Stimulated activated CD8-positive, alpha-beta memory T cell treated with anti-CD3 and anti-CD28 coated beads, Interleukin-4, amount 100 ng/mL, for 4 hours (primary cell): ENCODE measurements at places on chromosomes 16 and 17.

DNA sequence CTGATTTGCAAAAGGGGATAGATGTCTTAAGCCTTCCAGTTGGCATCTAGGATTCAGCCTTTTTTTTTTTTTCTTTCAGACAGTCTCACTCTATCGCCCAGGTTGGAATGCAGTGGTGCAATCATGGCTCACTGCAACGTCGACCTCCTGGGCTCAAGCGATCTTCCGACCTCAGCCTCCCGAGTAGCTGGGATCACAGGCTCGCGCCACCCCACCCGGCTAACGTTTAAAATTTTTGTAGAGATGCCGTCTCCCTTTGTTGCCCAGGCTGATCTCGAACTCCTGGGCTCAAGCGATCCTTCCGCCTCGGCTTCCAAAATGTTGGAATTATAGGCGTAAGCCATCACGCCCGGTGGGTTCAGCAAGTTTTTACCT, 571 bp upstream of the CCP110 start:
- no peak for DNase-seq

DNA sequence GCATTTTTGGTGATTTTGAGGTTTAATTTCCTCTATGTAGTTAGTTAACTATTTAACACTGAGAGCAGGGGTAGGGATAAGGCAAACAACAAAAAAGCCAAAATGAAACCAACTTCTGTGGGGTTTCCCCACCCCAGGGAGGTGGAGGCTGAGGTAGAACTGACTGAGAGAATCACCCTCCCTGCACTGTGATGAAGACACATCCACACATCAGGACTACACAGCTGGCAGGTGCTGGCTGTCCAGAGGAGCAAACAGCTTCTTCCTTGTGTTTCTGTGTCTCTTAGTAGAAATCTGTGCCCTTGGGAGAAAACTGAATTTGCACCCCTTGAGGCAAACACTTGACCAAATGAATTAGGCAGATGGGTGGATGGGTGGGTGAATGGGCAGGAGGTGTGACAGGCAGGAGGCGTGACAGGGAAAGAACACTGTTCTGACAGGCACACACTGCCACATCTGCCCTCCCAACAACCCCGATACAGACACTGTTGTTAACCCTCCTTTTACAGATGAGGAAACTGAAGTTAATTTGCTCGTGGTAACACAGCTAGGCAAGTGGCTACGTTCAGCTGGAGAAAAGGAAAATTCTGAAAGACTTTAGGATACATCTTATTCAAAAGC, 62.9 kb upstream of the AMZ2 start:
- no peak for DNase-seq

- no peak for DNase-seq
Measured at GRCh38 chr16:85402910-85403692, 210.0 kb upstream of the GSE1 start.

DNA sequence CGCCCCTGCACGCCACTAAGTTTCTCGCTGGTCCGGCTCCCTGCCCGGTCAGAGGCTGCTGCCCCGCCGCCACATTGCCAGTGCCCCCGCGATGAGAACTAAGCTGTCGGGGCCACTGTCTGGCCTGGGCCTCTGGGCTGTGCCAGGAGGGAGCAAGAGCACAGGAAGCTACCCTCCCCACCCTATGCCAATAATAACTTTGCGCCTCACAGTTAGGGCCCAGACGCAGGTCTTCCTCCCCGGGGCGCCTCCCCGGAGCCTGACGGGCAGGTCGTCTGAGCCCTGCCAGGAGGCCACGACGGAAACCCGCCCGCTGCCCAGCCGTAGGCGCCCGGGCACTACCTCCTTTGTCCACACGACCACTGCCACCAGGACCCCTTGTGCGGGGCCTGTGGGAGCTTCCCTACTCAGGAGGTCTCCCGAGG, 1.5 kb downstream of the ZFPM1 start:
- DNase-seq = no peak

DNA sequence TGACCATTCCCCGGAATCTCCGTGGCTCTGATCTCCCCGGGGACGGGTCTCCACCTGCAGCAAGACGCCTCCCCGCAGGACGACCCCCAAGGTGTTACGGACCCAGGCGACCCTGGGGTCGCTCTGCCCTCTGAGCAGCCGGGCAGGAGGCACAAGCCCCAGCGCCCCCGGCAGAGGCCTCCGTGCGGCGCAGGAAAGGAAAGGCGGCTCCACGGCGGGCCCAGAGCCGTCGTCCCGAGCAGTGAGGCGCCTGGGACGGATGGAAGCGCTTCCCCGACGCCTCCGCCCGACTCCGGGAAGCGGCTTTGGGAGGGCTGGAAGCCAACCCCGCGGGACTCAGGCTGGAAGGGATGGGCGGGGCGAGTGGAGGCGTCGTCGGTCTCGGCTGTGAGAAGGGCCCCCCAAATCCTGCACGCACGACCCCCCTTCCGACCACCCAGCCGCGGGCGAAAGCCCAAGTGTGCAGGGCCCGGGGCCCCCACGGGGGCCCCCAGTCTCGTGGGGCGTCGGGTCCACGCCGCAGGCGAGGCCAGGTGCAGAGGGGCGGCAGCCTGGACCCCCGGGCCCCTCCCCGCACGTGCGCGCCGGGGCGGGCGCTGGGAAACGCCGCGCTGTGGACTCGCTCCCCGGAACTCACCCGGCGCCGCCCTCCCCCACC, 32.7 kb upstream of the RPH3AL start:
- no peak for DNase-seq

DNA sequence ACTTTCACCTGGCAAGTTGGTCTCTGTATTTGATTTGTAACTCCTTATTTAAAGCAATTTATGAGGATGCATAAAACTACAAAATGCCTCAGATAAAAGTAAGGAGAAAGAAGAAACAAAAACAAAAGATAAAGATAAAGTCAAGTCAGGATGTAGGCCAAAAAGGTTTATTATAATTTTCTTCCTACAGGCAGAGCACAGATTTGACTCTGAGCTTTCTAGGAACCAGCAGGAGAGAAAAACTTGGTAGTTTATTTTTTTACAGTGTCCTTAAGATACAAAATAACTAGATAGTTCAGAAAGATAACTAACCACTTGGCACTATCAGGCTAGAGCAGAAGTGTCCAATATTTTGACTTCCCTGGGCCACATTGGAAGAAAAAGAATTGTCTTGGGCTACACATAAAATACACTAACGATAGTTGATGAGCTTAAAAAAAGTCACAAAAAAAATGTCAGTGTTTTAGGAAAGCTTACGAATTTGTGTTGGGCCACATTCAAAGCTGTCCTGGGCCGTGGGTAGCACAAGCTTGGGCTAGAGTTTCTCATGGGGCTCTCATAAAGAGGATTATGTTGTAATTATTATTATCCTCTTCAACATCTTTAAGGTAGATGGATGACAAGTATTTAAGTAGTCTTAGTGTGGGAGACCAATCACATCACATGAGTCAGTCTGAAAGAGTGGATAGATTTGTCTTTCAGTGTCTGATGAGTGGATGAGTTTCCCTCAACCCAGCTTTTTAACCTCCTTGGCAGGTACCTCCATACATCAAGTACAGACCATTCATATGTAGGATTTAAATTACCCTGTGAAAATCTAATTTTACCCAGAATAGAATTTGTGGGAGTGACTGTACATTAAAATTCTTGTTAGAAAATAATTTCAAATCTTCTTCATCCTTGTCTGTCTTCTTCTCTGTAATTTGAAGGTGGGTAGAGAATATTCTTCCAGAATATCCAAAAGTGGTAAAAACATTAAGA, 17.0 kb downstream of the PAFAH1B1 start:
- no peak for DNase-seq
